ENCODE measurements at places on chromosomes 11 and 22.

DNA sequence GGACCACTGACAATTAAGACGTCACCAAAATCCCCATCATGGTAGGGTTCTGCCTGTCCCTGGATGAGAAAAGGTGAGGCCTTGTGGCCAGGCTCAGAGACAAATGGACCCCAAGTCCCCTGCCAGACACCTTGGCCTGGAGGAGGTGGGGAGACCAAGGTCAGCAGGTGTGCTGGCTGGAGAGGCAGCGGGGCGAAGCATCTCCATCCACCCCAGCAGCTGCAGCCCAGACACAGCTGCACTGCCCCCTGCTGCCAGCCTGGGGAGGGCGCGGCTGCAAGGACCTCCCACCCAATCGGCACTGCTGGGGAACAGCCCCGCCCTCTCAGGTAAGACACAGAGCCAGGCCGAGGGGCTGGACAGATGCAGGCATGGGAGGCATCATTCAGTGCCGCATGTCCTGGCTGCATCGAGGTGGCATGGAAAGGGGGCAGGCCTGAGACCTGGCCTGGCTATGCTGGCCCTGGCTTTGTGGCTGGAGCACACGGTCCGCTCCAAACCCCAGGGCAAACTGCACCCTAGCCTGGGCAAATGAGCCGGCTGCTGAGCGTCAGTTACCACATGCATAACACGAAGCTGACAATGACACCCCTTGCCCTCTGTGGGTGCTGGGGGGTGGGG, 12.2 kb upstream of the MFNG start:
- no peak for DNase-seq

DNA sequence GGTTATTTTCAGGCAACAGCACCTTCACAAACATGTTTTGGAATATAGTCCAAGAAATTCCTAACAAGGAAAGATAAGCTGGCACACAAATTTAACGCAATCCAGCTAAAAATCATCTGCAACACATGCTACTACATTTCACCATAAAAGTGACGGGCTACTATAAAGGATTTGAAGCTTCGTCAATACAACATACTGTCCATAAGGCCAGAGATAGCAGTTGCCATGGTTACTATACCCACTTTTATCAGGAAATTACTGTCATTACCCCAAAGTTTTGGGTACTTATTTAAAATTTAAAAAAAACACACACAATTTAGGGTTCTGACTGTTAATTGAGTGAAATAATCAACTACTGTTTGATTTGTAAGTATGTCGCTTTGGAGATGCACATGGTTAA, 6.9 kb downstream of the PHF21A start:
- DNase-seq: no peak

DNA sequence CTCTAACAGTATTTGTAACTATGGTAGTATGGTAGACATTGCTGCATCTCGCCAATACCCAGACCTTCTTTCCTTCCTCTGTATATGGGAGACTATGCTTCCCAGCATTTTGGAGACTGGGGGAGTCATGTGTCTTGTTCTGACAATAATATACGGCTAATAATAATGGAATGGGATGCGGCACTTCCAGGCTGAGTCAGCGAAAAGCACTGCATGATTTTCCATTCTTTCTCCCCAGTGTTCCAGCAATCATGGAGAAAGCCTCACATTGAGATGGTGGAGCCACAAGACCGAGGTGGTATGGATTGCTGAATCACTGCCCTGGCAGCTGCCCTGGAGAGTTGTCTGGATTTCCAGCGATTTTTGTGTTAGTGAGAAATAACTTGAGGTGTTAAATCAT, 77.1 kb upstream of the FIBIN start:
- DNase-seq: no peak

- DNase-seq: no peak
Observed at GRCh38 chr11:3969613-3970012, 114.1 kb downstream of the STIM1 start.

- DNase-seq: peak; percentile 58
Observed at GRCh38 chr11:120338107-120338933, 2.1 kb downstream of the ARHGEF12 start.
